ENCODE measurements at places on chromosomes 12 and 14. TPM values are rescaled to one million over a fixed set of nuclear protein-coding genes. Genes with fewer than 3 reads are reported as not detected.
A peak's percentile ranks its signal among the peaks of the same experiment; 100 is the strongest.

Gene AMHR2
- total RNA-seq: not detected

Gene HELB
- 7.8 TPM for total RNA-seq

Gene CACNB3
- total RNA-seq: 27.9 TPM

Gene TEAD4
- total RNA-seq: 17.2 TPM

Gene SCNN1A
- 5.7 TPM for total RNA-seq

Gene MYL2
- total RNA-seq: not detected

Gene UNG
- 61.1 TPM for total RNA-seq

Gene CFAP54
- total RNA-seq: 1.0 TPM

Gene TMTC1
- 3.2 TPM for total RNA-seq

DNA sequence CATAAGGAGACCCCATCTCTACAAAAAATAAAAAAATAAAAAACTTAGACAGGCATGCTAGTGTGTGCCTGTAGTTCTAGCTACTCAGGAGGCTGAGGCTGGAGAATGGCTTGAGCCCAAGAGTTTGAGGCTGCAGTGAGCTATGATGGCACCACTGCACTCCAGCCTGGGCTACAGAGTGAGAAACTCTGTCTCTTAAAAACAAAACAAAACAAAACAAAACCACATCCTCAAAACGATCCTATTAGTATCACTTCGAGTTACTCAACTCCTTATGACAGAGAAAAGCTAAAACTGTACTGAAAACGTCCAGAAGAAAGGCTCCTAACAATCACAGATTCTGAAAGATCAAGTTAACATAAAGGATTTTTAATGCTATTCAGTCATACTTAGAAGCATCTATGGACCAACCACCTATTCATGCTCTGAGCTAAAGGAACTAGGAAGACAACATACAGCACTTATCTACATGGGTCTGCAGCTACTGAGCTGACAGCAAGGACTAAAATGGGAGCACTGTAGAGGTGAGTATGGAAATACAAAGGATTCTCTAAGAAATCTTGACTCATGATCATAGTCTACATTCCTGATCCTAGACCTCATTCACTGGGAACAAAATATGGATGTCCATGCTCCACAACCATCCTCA, 75.3 kb upstream of the DUSP6 start:
- no peak for DNase-seq

DNA sequence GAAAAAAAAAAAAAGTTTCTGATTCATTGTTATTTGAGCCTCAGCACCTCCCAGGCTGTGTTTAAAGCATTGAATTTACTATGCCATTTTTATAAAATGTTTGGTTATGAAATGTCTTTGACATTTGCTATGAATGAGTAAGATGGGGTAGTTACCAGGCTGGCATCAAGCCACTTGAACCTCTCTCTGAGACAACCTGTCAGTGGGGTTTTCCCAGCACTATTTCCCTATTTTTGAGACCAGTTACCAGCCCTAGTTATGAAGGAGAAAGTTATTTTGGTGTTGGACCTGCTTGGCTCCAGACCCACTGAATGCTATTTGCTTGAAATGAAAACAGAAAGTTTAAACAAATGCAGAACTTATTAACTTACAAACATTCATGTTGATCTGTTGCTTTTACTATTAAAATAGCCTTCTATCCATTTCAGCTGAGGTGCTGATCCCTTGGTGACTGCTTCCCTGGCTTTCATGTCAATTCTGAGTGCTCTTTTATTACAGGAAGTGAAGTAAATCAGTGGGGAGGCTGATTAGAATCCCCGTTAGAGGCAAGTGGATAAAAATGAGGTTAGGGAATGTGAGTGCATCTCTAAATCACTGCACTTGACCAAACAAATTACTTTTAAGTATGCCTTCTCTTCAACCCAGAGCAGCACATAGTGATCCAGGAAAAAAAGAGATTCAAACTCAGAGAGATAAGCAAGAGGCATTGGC, 37.8 kb downstream of the LLPH start:
- peak; percentile 20 for DNase-seq

- DNase-seq: no peak
Observed at GRCh38 chr12:26732005-26732908, 100.7 kb downstream of the ITPR2 start.

GRCh38 chr14:24251880-24252288, 9.5 kb upstream of the TINF2 start:
- DNase-seq: no peak

GRCh38 chr12:122460061-122460460, 37.6 kb upstream of the CLIP1 start:
- no peak for DNase-seq

- DNase-seq: no peak
Observed at GRCh38 chr14:103382376-103382775, 2.8 kb upstream of the MARK3 start.

- no peak for DNase-seq
Observed at GRCh38 chr12:71230542-71230941, 72.7 kb upstream of the TSPAN8 start.

GRCh38 chr14:49467091-49467490, 119.1 kb downstream of the RPS29 start:
- no peak for DNase-seq

DNA sequence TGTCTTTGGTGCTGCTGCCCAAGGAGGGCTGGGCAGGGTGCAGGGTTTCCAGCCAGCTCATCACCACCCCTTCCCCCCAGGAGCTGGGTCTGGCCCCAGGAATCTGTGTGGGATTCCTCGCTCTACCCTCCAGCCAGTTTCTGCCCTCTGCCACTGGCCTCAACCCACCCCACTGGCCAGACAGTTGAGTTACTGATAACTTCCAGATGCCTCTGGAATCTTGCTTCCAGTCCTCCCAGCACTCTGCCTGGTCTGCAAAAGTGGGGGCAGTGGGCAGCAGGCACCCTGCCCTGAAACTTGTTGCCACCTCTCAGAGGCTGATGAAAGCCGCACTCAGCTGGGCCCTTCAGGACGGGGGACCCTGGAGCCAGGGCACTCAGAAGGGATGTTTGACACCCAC, 20.1 kb upstream of the TBX3 start:
- DNase-seq: no peak

GRCh38 chr12:79451978-79452377, 238.8 kb downstream of the PAWR start:
- peak; percentile 96 for DNase-seq

DNA sequence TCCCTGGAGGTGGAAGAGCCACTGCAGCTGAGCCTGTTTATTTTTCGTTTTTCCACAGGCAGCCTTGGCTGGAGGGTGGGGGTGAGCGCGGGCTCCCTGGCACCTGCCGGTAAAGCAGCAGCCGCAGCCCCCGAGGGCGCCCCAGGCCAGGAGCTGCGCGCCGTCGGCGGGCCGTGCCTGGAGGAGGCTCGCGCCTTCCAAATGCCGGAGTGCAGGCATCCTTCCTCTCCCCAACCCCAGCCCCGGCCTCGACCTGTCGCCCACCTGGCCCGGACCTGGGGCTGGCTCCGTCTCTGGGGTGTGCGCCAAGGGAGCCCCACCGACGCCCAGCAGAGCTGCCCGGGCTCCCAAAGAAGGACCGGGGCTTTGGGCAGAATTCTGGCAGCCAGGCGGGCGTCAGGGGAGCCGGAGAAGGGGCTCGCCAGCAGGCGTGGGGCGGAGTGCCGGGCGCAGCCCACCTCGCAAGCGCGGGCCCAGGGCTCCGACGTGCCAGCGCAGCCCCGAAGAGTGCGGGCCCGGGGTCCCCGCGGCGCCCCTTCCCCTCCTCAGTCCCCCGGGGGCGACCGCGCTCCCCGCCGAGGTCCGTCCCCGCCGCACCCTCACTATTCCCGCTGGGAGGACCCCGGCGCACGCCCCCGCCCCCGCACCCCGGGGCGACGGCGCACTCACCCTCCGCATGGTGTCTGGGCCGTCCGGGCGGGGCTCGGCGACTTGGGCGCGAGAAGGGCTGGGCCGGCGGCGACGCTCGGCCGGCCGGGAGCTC, 130.3 kb downstream of the NDUFA12 start:
- DNase-seq: no peak

DNA sequence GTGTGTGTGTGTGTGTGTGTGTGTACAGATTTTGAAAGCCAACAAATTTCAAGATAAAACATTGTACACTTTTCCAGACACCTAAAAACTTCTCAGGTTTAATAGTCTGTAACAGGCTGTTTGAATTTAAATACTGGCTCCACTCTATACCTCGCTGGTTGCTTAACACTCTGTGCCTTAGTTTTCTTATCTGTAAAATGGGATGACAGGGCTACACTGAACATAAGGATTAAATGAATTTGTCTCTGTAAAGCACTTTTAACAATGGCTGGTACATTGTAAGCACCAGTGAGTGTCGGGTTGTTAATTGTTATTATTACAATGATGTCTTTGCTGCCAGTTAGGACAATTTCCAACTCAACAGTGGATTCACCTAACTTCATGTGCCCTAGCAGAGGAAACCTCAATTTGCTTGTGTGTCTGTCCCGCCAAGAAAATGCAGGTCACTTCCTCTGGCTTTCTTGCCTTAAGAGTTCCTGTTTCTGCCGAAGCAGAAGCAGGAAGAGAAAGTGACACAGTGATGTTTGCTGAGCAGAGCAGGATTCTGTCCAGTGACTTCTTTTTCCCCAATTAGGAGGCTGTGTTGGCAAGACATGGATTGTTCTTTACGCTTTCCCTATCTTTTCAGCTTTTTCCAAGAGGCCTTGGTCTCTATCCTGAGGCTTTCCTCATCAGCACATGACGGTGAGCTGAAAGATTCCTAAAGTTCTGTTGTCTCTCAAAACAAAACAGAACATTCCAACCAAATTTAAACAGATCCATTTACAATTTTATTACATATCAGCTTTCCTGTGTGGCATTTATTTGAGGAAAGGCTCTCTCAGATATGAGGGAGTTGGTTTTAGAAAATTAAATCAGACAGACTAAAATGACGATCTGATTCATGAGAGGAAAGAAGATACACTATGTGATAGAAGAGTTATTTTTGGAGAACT, 154.1 kb upstream of the ATP2B1 start:
- DNase-seq: no peak

GRCh38 chr14:71387753-71388152, 480.5 kb downstream of the PCNX1 start:
- DNase-seq: no peak

DNA sequence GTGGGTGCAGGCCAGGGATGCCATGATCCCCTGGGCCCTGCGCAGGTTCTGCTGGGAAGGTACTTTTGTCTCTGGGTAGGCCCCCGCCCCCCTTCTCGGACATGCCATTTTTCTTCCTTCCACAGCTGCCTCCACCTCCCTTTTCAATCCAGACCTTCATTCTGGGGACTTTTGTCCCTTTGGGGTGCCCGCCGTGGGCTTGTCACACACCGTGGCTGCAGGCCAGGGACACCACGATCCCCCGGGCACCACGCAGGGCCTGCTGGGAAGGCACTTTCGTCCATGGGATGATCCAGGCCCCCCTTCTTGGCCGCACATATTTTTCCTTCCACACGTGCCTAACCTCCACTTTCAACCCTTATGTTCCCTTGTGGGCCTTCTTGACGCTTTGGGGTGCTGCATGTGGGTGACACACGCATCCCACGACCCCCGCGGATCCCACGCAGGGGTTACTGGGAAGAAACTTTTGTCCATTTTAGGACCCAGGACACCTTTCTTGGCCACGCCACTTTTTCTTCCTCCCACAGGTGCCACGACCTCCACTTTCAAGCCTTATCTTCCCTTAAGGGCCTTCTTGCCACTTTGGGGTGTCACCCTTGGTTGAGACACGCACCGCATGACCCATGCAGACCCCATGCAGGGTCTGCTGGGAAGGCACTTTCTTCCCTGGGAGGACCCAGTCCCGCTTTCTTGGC, 272.5 kb downstream of the ALG10 start:
- no peak for DNase-seq

- no peak for DNase-seq
Observed at GRCh38 chr14:105902131-105902898, 375.9 kb downstream of the TMEM121 start.

- DNase-seq: no peak
Observed at GRCh38 chr14:71362920-71363584, 455.8 kb downstream of the PCNX1 start.

DNA sequence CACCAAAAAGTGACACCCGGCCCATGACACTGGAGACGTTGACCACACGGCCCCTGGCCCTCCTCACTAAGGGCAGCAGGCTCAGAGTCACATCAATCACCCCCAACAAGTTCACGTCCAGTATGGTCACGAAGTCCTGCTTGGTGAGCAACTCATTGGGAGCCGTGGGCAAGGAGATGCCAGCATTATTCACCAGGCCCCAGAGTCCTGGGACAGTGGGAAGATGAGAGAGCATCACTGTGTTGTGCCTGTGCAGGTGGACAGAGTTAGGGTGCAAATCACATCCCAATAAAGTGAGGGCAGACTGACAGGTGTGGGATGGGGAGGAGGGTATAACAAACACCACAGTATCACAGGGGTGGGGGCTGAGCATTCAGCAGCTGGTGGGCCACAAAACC, 2.5 kb downstream of the RDH16 start:
- no peak for DNase-seq

GRCh38 chr14:21308479-21309237, 28.8 kb downstream of the RPGRIP1 start:
- DNase-seq: peak; percentile 93

DNA sequence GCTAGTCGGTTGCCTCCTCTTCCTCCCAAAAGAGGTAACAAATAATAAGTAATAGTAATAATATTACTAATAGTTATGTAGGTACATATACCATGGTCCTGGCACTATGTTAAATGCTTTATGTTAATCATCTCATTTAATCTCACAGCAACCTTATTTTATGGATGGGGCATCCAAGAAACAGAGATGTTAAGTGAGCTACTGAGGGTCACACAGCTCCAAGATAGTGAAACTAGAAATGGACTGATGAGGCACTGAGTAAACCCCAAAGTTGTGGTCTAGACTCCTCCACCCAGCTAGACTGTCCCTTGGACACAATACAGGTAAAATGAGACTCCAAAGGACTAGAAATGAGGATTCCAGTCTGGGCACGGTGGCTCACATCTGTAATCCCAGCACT, 15.1 kb downstream of the ZFHX2 start:
- no peak for DNase-seq

DNA sequence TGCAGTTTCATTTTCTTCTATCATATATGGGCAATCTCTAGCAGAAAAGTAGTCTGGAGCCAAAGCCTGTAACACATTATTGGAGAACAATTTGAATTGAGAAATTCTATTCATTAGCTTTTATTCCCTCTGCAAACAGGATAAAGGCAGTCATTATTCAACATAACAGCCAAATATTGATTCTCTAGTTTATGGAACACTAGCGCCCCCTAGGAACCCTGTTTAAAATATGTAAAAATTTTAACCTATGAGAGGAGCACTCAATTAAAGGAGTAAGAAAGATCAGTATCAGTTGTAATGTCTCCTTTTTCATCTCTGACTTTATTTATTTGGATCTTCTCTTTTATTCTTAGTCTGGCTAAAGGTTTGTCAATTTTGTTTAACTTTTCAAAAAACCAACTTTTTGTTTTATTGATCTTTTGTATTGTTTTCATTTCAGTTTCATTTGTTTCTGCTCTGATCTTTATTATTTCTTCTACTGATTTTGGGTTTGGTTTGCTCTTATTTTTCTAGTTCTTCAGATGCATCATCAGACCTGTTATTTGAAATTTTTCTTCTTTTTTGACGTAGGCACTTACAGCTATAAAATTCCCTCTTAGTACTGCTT, 4.8 kb upstream of the LMNTD1 start:
- peak; percentile 11 for DNase-seq

DNA sequence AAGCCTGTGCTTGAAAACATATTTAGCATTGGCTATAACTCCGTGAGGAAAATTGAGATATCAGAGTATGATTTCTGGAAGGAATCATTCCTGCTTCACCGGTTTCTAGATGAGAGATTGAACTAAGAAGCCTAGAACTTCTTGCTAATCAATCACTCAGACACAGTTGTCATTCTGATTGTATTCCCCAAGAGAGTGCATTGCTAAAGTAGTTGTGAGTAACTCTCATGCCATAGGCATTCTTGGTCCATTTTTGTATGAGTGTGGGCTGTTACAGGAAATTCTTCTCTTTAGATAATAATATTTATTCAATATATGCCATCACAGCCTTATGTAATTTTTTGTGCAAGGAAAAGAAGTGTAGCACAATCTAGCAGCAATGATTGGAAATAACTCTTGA, 893.3 kb upstream of the MDGA2 start:
- no peak for DNase-seq
